ENCODE measurements at places on chromosomes 5 and 9. TPM values are rescaled to one million over a fixed set of nuclear protein-coding genes. Genes with fewer than 3 reads are reported as not detected.

DNA sequence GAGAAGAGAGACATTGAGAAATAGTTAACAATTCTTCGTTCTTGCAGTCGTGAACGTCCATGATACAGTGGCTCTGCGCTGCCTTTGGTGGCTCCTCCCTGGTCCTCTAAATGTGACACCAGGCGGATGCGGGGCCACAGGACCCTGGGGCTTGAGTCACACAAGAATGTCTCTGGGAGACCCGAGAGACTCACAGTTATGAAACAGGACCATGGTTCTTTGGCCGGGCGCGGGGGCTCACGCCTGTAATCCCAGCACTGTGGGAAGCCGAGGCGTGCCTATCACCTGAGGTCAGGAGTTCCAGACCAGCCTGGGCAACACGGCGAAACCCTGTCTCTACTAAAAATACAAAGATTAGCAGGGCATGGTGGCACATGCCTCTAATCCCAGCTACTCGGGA is 767 bp upstream of the ZDHHC11 start:
- H3K27me3 ChIP-seq: no peaks in the 10 kb centered on the region
- DNase-seq: no peak
- H3K4me1 ChIP-seq: peaks cover 3% of the 10 kb centered on the region
- H3K36me3 ChIP-seq: no peaks in the 10 kb centered on the region
- H3K27ac ChIP-seq: no peak overlapping the region
- no peak overlapping the region for H3K4me3 ChIP-seq

Gene PTPRD
- not detected for total RNA-seq

DNA sequence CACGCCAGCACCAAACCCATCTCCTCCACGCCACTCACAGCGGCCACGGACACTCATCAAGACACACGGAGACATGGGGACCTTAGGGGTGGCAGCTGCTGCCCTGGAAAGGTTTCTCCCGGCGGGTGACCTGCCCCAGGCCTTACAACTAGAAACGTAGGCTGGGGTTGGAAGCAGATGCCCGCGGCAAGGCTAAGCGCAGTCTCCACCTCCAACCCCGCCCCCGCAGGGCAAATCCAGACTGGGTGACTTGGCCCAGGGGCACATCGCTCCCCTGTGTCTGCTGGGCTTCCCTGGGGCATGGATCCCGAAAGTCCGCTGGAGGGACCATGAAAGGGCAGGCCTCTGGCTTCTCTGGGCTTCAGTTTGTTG is 12.0 kb upstream of the ASS1 start:
- H3K36me3 ChIP-seq: no peaks in the 10 kb centered on the region
- no peak overlapping the region for H3K27ac ChIP-seq
- peaks cover 22% of the 10 kb centered on the region for H3K27me3 ChIP-seq
- no peak for DNase-seq

DNA sequence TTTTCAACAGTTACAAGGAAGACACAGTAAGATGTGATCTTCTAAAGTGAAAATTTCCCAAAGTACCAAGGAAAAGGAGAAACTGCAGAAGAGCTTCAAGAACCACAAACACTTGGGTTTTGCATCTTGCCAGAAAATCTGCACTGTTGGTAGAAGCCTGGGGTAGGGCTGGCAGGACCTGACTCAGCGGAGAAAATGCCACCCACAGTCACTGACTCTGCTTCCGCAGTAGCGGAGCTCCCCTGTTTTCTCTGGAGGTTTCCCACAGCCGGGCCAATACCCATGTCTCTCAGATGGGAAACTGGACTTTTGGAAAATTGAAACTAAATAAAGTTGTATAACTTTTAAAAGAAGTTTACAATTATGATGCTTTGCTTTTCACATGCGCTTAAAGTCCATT is 104.2 kb downstream of the MEF2C start:
- DNase-seq: no peak
- H3K36me3 ChIP-seq: no peaks in the 10 kb centered on the region
- no peaks in the 10 kb centered on the region for H3K27me3 ChIP-seq
- H3K4me1 ChIP-seq: no peaks in the 10 kb centered on the region

DNA sequence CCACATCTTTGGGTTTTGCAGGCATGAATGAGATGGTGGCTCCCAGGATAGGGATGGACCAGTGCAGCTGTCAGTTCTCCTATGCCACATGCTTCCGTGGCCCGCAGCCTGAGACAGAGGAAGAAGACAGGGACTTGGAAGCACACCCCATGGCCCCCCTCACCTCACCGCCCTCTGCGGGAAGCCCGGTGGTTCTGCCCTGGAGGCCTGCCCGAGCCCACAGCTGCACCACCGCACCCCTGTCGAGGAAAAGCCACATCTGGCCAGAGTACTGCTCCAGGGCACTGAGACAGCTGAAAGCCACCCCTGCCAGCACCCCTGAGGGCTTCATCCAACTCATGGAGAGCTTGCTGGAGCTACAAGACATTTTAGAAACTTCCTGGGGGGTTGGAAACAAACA is 7.6 kb upstream of the TRMT10B start:
- no peaks in the 10 kb centered on the region for H3K4me1 ChIP-seq
- H3K36me3 ChIP-seq: no peaks in the 10 kb centered on the region
- H3K4me3 ChIP-seq: no peak overlapping the region

DNA sequence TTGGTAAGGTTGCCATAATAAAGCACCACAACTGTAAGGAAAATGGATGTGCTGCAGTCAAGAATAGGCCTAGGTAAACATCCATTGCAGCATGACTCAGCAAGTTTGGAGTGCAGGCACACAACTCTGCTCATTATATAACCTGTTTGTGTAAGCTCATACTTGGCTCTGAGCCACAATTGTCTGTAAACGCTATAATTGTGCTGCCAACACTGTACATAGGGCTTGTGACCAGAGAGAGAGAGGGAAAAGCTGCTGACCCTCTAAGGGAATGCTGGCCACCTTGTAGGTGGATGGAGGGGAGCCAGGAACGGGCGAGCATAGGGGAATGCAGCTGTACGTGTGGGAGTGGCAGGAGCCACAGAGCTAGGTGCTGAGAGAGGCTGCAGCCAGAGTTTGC is 2186.5 kb upstream of the ACO1 start:
- H3K27ac ChIP-seq: no peak overlapping the region
- no peaks in the 10 kb centered on the region for H3K4me1 ChIP-seq
- DNase-seq: no peak
- H3K4me3 ChIP-seq: no peak overlapping the region
- H3K36me3 ChIP-seq: no peaks in the 10 kb centered on the region

GRCh38 chr5:41213340-41213739 is at the start of gene C6:
TSS of gene C6 (minus strand) at chr5:41213532. CDS start at chr5:41203230, 10,302 bp downstream.
- H3K4me1 ChIP-seq: no peaks in the 10 kb centered on the region
- H3K4me3 ChIP-seq: no peak within 1 kb of the TSS
- DNase-seq: no peak

DNA sequence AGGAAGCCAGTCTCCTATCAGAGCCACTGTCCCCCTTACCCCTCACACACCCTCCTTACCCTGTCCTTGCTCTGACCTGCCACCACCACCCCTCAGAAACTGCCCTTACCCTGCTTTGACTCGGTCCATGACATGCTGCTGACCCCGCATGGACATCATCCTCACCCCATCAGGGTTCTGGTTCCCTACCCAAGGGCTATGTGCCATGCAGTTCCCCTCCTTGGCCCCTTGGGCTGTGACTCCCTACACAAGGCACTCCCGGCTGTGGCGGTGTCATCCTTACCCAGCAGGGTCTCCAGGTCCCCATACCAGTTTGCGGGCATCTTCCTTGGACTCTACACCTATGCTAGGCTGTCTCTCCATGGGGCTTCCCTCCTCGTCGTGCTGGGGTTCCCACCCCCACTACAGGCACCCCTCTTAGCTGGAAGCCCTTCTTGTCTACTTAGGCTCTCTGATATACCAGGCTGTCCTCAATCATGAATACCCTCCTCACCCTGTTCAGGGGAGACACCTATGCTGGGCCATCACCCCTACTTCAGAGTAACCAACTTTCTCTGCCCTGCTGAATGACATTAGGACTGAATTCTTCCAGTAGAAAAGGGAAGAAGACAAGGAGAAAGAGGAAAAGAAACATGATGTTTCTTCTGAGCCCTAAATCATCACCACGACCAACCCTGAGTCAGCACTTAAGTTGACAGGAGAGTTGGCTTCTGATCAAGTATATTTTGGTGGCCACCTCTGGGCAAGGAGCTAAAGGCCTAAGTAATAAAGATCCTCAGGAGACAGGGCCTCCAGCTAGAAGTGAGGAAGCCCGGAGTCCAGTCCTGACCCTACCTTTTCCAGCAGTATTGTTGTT is 115.2 kb downstream of the GCNT1 start:
- peaks cover 66% of the 10 kb centered on the region for H3K4me1 ChIP-seq
- no peak for DNase-seq
- peak overlapping the region; percentile 21 for H3K27ac ChIP-seq
- peaks cover 4% of the 10 kb centered on the region for H3K27me3 ChIP-seq
- no peak overlapping the region for H3K4me3 ChIP-seq
- peaks cover 15% of the 10 kb centered on the region for H3K36me3 ChIP-seq

- no peaks in the 10 kb centered on the region for H3K4me1 ChIP-seq
- H3K27me3 ChIP-seq: no peaks in the 10 kb centered on the region
- no peaks in the 10 kb centered on the region for H3K36me3 ChIP-seq
- H3K4me3 ChIP-seq: no peak overlapping the region
- no peak for DNase-seq
These were observed 147.7 kb downstream of the SIL1 start for GRCh38 chr5:139050432-139050831.

Gene SLC34A1
- 1.4 TPM for total RNA-seq

DNA sequence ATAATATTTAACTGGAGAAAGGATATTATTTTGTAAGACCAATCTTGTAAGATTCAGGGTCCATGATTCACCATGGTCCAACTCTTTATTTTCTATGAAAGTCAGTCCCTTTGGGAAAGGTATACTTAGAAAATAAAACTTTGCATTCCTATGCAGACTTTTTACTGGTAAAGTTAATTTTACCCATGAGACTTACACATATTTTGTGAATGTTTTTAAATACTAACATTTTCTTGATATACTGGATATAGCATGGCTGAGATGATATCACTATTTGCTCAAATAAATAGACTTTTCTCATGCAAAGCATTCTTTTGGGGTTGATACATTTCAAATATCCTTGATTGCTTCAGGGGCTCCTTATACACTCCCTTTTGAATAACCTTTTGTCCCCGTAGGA is 512.1 kb downstream of the MAN2A1 start:
- DNase-seq: no peak
- H3K4me3 ChIP-seq: no peak overlapping the region
- no peaks in the 10 kb centered on the region for H3K27me3 ChIP-seq
- no peaks in the 10 kb centered on the region for H3K4me1 ChIP-seq

Gene GPR150
- total RNA-seq: 1.7 TPM

- no peaks in the 10 kb centered on the region for H3K4me1 ChIP-seq
- no peak overlapping the region for H3K27ac ChIP-seq
- no peak overlapping the region for H3K4me3 ChIP-seq
These were observed 12.6 kb upstream of the PAX5 start for GRCh38 chr9:37046683-37047082.

GRCh38 chr9:7533376-7534090 is 266.0 kb downstream of the DMAC1 start:
- H3K4me3 ChIP-seq: peak overlapping the region; percentile 9
- peaks cover 3% of the 10 kb centered on the region for H3K36me3 ChIP-seq
